ENCODE measurements at places on chromosomes 6 and 20. TPM values are rescaled to one million over a fixed set of nuclear protein-coding genes. Genes with fewer than 3 reads are reported as not detected.

DNA sequence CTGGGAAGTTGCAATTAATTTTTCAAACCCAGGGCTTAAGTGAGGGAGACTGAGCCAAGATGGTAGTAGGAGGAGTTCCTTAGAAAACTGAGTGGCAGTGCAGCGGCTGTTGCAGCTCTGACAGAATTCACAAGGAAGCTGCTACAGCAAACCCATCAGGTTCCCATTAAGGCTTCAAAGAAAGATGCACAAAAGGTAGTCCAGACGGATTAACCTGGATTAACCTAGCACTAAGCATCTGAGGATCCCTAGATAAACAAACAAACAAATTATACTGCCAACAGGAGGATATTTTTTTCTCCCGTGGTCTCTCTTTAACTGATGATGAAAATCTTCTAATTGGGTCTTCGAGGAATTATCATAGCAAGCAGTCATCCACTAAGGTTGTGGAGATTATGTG lies 5.2 kb downstream of the TENT5A start:
- DNase-seq: no peak

GRCh38 chr6:130070792-130071191 lies 52.4 kb downstream of the L3MBTL3 start:
- no peak for DNase-seq

DNA sequence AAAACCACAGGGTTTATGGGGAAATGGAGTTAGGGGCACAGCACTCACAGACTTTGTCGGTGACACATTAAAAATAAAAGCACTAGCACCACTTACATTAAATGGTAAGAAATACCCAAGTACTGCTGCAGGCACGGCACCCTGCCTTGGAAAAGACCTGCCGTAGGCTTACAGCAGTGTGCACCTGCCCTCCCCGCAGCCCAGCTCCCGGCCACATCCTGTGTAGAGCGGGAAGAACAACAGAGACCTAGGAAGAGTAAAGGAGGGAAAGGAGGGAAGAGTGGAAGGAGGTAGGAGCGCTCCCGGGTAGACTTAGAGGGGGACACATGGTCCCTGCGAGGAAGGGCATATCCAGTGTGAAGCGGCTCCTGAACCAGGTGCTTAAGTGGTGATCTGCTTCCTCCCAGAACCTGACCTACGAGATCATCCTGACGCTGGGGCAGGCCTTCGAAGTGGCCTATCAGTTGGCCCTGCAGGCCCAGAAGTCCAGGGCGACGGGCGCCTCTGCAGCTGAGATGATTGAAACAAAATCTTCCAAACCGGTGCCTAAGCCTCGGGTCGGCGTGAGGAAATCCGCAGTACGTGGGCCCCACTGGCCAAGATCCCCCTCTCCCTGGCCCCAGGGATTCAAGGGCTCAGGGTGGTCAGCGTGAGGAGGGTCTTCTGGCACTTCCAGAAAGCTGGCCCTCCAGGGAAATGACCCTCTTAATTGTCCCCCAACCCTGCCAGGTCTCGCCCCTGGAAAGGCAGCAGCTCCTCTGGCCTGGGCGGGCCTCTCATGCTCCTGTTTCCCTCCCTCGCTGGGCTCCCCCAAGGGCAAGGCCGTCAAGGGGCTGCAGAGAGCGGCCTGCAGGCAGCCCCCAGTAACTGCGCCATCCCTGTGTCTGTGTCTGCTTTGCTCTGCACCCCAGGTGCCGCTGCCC lies 55.5 kb downstream of the TCP11 start:
- peak; percentile 6 for DNase-seq

DNA sequence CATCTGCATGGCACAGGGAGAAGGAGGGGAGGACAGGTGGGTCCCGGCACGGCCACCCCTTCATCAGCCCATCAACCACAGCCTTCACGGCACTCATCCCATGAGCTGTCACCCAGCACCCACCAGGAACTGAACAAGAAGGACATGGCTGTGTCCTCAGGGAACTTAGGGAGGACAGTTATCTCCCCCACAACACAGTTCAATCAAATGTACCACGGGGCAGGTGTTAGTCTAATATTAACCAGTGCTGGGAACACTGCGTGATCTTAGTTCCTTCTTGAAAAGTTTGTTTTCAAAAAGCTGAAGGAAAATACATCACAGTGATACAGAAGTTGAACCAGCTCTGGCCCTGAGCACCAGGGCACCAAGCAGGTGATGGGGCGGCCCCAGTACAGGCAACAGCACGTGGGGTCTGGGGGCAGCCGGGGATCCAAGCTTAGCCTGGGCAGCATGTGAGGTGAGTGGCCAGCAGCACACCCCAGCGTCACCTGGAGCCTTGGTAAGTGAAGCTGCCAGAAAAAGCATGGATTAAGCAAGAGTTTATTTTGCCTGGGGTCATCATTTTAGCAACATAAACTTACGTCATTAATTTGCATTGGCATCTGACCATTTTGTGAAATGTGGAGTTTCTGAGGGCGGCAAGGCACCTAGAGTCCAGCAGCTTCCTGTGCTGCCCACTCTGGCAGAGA lies 35.5 kb upstream of the AFDN start:
- no peak for DNase-seq

DNA sequence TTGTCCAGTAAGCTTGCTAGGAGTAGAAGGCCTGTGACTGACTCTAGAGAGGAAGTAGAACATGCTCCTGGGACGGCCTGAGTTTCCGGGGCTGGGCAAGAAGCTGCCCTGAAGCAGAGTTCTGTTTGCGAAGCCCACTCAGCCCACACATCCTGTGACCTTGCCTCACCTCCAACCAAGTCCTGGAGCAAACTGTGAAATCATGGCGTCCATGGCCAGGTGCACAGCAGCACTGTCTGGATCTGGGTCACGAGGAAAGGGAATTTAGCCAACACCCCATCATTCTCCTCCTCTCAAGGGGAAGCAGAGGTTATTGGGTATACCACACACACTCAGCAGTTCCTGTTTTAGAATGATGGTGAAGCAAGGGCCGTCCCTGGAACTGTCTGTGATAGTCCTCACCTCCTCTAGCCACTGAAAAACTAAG lies 87.5 kb downstream of the CRYBG1 start:
- no peak for DNase-seq

GRCh38 chr6:22598339-22598738 lies 29.0 kb downstream of the HDGFL1 start:
- no peak for DNase-seq

- no peak for DNase-seq
These were observed 13.9 kb downstream of the GNL1 start for GRCh38 chr6:30542404-30542725.

- no peak for DNase-seq
These were observed 257.5 kb upstream of the TCF21 start for GRCh38 chr6:133631421-133631820.

DNA sequence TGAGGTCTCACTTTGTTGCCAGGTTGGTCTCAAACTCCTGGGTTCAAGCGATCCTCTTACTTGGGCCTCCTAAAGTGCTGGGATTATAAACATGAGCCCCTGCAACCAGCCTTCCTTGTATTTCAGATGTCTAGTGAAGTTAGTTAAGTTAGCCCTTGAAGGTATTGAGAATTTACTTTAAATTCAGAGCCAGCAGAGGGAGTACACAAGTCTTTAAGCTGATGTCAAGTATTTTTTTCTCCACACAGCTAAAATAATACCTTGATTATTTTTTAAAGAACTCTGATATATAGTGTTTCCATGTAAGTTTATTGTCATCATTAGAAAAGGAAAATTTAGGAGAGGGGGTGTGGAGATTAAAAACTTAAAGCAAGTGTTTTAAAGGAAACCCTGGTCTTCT lies 9.8 kb downstream of the FOXO3 start:
- no peak for DNase-seq

GRCh38 chr20:13515291-13515690 lies 123.4 kb downstream of the TASP1 start:
- no peak for DNase-seq

GRCh38 chr6:144778773-144779492 lies 493.8 kb downstream of the UTRN start:
- no peak for DNase-seq

- DNase-seq: no peak
These were observed 117.5 kb downstream of the GPX5 start for GRCh38 chr6:28643017-28643740.

- no peak for DNase-seq
These were observed 90.2 kb upstream of the RIPOR2 start for GRCh38 chr6:25025919-25026301.

DNA sequence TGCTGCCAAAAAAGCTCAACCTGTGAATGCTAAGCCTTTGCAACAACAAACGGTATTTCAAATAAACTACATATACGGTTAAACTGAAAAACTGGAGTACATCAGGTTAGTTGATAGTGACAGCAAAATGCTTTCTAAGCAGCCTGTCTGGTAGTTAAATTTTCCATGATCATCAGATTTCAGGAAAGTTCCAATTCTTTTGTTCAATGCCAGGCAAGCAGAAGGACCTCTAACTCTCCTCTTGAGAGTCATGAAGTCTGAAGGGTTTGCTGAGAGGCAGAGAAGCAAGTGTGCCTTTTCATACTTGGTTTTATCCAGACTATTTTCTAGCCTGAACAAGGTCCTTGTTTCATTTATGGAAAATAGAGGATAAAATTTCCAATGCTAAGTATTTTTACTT lies 4.5 kb downstream of the FLRT3 start:
- DNase-seq: no peak

- no peak for DNase-seq
These were observed 115.7 kb downstream of the TMEM242 start for GRCh38 chr6:157207521-157208076.

DNA sequence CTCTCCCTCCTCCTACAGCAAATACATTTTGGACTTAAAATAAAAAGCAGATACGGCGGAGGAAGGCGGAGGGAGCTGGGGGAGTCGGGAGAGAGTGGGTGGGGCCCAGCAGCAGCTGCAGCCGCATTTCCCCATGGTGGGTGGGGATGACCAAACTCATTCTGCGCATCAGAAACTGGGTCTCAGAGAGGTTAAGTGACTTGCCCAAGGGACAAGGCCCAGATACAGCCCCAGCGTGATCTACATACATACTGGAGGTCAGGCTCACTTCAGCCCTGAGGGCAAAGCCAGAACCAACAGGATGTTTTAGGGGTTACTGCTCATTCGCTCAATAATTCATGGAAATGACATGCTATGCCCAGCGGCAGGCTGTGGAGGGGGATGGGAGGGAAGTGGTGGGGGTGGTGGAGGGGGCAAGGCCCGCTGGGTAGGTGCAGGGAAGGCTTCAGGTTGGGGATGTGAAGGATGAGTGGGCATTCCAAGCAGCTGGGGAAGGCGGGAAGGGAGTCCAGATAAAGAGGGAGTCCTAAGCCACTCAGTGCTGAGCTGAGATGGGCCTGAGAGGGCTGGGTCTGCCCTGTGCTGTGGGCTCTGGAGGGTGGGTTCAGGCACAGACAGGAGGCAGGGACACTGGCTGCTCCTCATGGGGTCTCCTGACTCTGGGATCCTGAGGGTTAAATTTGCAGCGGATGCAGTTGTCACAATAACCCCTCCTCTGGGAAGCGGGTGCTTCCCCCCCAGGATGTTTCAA lies 31.0 kb downstream of the DLGAP4 start:
- peak; percentile 50 for DNase-seq

DNA sequence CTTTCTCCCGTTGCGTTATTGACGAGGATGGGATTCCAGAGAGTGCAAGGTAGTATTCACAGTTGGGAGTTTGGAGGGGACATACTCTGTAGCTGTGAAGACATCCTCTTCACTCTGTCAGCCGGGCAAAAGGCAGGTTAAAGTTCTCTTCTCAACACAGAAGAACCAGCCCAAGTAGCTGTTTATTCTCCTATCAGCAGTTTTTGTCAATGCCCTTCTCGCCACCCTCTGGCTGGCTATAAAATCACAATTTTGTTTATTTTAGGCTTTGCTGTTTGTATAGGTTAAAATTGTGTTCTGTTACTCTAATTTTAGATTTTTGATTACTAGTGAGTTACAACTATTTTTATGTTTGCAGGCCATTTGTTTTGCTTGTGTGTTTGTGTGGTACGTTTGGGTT lies 37.9 kb upstream of the MAS1 start:
- DNase-seq: no peak

- no peak for DNase-seq
These were observed 10.5 kb downstream of the PIGT start for GRCh38 chr20:45426320-45427016.

GRCh38 chr6:146913842-146914488 lies 290.3 kb upstream of the STXBP5 start:
- DNase-seq: no peak

DNA sequence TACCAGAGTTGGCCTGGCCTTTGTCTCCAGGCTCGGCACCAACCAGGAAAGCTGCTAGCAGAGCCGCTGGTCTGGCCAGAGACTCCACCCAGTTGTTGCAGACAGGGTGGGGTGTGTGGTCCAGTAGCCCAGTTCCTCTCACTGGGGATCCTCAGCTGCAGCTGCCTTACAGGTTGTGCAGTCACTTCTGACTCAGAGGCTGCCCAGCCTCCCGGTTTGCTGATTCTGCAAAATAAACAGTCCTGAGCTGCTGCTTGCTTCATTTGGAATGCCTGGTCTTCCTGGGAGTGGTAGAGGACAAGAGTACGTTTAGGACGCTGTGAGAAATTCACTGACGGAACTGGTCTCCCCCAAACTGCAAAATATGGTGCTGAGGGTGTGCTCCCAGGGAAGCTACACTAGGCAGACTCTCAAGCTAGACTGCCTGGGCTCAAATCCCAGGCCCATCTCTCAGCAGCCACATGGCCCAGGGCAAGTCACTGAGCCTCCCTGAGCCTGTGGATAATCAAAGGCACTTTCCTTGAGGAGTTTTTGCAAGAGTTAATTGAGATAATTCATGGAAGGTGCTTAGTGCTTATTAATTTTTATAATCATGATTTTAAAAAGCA lies 246.1 kb downstream of the TFAP2C start:
- DNase-seq: no peak

DNA sequence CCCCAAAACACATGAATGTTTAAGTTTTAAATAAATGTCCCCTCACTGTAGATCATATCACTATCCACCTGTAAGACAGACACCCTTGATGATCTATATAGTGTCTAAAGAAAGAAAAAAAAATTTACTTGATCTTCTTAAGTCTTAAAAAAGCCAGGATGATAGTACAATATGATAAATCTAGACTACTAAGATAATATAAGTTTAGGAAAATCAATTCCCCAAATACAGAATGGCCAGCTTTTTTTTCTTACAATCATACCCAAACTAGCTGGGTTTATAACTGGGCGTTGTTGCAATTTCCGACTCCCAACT lies 14.4 kb downstream of the ZNF217 start:
- DNase-seq: no peak

DNA sequence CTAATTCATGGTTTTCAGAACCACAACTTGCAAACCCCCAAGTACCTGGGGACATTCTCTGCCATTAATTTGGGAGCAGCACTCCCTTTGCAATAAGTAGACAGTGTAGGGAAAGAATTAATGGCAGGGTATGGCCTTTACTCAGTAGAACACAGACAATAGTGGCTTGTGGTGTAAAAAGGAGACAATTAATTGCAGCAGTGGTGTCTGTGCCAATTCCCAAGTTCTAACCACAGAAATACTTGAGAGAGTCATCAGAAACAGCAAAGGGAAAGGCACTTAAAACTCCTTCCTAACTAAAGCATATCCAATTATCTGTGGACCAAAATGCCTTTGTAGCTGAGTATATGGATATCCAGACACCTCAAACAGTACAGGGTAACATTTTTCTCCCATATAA lies 257.6 kb upstream of the POU3F2 start:
- no peak for DNase-seq

GSTA4 gene
- 119 TPM for total RNA-seq

EPPIN gene
- not detected for total RNA-seq

CPXM1 gene
- 7.3 TPM for total RNA-seq

MACROD2 gene
- 47.7 TPM for total RNA-seq

HLA-DOA gene
- total RNA-seq: 0.82 TPM

XKR7 gene
- total RNA-seq: 9.8 TPM

FOXC1 gene
- total RNA-seq: 4.1 TPM

PRDM13 gene
- not detected for total RNA-seq

SMLR1 gene
- not detected for total RNA-seq

FOXF2 gene
- 1.2 TPM for total RNA-seq

OR2B6 gene
- not detected for total RNA-seq

ARID1B gene
- 59.9 TPM for total RNA-seq

FKBP5 gene
- total RNA-seq: 3.3 TPM

ADGRB3 gene
- 158 TPM for total RNA-seq

ASIP gene
- not detected for total RNA-seq

All from frontal cortex (tissue), 4 donors.